Activated naive CD4-positive, alpha-beta T cell treated with anti-CD3 and anti-CD28 coated beads for 36 hours (primary cell): ENCODE measurements at places on chromosomes 12 and 14. TPM values are rescaled to one million over a fixed set of nuclear protein-coding genes. Genes with fewer than 3 reads are reported as not detected.

DNA sequence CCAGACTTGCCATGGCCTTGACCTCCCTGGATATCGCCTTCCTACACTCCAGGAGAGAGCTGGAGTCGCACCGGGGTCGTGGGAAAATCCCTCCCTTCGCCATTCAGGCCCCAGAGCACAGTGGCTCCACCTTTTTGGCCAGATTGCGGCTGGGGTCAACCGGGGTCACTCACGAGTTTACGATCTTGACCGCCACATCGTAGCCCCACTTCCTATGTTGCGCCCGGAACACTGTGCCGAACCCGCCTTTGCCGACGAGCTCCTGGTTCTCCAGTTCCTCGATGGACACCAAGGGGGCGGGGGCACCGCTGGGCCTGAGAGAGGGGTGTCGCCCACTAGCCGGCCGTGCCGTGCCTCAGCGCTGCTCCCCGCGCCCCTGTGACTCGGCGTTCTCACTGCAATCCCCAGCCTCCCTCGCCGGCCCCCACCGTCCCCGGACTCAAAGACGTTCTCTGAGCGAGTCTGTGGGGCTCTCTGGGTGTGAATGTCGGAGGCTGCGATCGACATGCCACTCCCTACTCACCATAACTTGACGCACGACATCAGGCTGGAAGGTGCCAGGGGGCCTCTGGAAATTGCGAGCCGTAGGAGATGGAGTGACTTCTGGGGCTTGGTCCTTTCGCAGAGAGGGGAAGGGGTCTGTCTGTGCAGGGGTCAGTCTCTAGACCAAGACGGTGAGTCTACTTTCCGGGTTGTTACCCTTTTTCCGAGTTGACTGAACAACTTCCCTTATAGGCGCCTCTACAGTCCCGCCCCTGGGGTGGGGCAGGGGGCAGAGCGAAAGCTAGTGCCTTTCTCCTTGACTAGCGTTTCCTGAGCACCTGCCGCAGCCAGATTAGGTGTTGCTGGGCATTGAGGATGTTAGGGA lies at the start of gene RIPK3:
Gene RIPK3, minus strand, starts transcription at position 708 of the 868 bp plus-strand sequence. Its CDS starts 165 bp downstream, at position 543.
- peak; percentile 84 for DNase-seq
- H3K4me1 ChIP-seq, result peaks cover 26% of the 10 kb centered on the region

GRCh38 chr14:61438497-61438859 lies 117.1 kb downstream of the PRKCH start:
- H3K27ac ChIP-seq, result peak overlapping the region; percentile 84
- no peaks in the 10 kb centered on the region for H3K27me3 ChIP-seq
- peak overlapping the region; percentile 63 for H3K4me3 ChIP-seq

- no peak overlapping the region for H3K4me3 ChIP-seq
- DNase-seq, result no peak
- no peaks in the 10 kb centered on the region for H3K27me3 ChIP-seq
- no peaks in the 10 kb centered on the region for H3K4me1 ChIP-seq
- no peak overlapping the region for H3K27ac ChIP-seq
Observed at GRCh38 chr12:110917467-110917866, 2.9 kb downstream of the MYL2 start.

DNA sequence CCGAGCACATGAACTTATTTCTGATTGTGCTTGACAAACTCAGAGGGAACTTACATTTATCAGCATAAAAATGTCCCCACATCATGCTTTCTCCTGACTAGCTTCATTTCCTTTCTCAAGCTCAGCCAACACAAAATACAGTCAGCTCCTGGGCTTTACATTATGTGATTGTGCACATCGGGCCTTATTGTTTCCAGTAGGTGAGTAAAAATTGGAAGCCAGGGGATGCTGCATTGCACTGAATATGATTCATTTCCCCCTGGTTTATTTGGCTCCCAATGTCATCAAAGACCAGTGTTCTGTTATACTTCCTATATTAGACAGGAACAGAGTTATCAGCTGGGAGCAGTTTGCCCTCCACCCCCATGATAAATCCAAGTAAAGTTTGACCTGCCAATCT lies 521.8 kb downstream of the RMST start:
- no peaks in the 10 kb centered on the region for H3K27me3 ChIP-seq
- H3K4me1 ChIP-seq, result no peaks in the 10 kb centered on the region
- DNase-seq, result no peak
- no peak overlapping the region for H3K4me3 ChIP-seq

The DEPDC4 gene
- total RNA-seq, result 3.4 TPM
